Activated naive CD4-positive, alpha-beta T cell treated with anti-CD3 and anti-CD28 coated beads, Interleukin-2, amount 10 ng/mL, durations not matched to agents 7 days and 5 days (primary cell): ENCODE measurements at places on chromosomes 6 and 20.

GRCh38 chr6:90256698-90257485 is 39.8 kb downstream of the BACH2 start:
- H3K4me3 ChIP-seq = no peak overlapping the region
- H3K36me3 ChIP-seq = peaks cover 82% of the 10 kb centered on the region
- H3K27ac ChIP-seq = peak overlapping the region; percentile 19
- peaks cover 82% of the 10 kb centered on the region for H3K4me1 ChIP-seq

GRCh38 chr6:18386298-18386976 is 713 bp upstream of the RNF144B start:
- DNase-seq = no peak
- peak overlapping the region; percentile 80 for H3K27ac ChIP-seq
- no peaks in the 10 kb centered on the region for H3K27me3 ChIP-seq
- no peaks in the 10 kb centered on the region for H3K36me3 ChIP-seq
- peak overlapping the region; percentile 98 for H3K4me3 ChIP-seq

DNA sequence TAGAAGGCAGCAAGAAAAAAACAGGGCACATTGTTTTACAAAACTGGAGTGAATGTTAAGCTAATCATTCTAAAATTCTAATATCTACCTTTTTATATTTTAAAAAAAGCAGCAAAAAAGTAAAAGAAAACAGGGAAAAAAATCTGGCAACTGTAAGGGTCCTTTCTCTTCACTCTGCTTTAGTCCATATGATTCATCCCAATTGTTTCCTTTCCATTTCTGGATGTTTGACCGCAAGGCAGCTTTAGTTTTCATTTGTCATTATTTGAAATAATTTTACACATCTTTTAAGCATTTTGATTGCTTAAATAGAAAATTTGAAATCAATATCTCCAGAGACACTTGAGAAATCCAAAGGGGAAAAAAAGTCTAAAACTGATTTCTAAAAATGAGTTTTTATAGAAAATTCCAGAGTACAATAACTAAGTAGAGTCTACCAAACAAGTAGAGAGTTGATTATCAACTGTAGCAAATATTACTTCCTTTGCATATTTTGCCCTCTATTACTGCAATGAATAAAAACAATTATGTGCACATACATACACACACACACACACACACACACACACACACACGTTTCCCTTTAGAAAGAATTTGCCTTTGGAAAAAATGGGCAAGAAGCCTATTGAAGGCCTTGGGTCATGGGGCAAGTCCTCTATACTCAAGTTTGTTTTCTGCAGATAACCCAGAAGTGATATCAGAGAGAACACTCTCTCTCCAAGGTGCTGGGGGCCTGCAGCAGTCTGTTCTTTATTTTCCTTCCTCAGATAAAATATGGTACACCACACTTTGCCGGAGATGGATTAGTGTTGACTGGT is 259.7 kb downstream of the HACE1 start:
- H3K4me3 ChIP-seq = no peak overlapping the region
- peaks cover 13% of the 10 kb centered on the region for H3K4me1 ChIP-seq
- DNase-seq = no peak
- H3K27ac ChIP-seq = no peak overlapping the region
- no peaks in the 10 kb centered on the region for H3K27me3 ChIP-seq

GRCh38 chr20:40787941-40788340 is 98.9 kb upstream of the MAFB start:
- H3K27ac ChIP-seq = no peak overlapping the region
- no peaks in the 10 kb centered on the region for H3K36me3 ChIP-seq
- peaks cover 21% of the 10 kb centered on the region for H3K27me3 ChIP-seq
- no peak for DNase-seq

DNA sequence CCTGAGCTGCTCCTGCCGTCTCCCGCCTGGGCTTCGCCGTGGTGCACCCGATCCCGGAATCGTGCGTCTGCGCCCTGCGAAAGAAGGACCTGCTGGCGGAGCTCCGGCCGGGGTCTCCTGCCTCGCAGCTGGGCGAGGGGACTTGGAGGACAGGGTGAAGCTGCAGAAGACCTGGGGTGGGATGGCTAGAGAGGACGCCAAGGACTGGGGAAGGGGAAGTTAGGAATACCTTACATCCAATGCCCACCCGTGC is 150.2 kb downstream of the PRL start:
- H3K27ac ChIP-seq = no peak overlapping the region
- peaks cover 22% of the 10 kb centered on the region for H3K4me1 ChIP-seq
- peak overlapping the region; percentile 58 for H3K4me3 ChIP-seq
- H3K36me3 ChIP-seq = no peaks in the 10 kb centered on the region
- no peak for DNase-seq
- H3K27me3 ChIP-seq = peaks cover 37% of the 10 kb centered on the region

GRCh38 chr20:51003753-51004152 is 19.2 kb downstream of the KCNG1 start:
- H3K4me3 ChIP-seq = no peak overlapping the region
- no peak for DNase-seq
- no peaks in the 10 kb centered on the region for H3K4me1 ChIP-seq

GRCh38 chr6:68238097-68238601 is 396.9 kb upstream of the ADGRB3 start:
- no peak for DNase-seq
- no peak overlapping the region for H3K27ac ChIP-seq
- H3K36me3 ChIP-seq = no peaks in the 10 kb centered on the region
- no peak overlapping the region for H3K4me3 ChIP-seq
- H3K4me1 ChIP-seq = no peaks in the 10 kb centered on the region

- no peak for DNase-seq
- peaks cover 26% of the 10 kb centered on the region for H3K4me1 ChIP-seq
- H3K4me3 ChIP-seq = no peak overlapping the region
- H3K36me3 ChIP-seq = peaks cover 1% of the 10 kb centered on the region
- H3K27ac ChIP-seq = no peak overlapping the region
These were observed 112.8 kb upstream of the JARID2 start for GRCh38 chr6:15132854-15133670.

DNA sequence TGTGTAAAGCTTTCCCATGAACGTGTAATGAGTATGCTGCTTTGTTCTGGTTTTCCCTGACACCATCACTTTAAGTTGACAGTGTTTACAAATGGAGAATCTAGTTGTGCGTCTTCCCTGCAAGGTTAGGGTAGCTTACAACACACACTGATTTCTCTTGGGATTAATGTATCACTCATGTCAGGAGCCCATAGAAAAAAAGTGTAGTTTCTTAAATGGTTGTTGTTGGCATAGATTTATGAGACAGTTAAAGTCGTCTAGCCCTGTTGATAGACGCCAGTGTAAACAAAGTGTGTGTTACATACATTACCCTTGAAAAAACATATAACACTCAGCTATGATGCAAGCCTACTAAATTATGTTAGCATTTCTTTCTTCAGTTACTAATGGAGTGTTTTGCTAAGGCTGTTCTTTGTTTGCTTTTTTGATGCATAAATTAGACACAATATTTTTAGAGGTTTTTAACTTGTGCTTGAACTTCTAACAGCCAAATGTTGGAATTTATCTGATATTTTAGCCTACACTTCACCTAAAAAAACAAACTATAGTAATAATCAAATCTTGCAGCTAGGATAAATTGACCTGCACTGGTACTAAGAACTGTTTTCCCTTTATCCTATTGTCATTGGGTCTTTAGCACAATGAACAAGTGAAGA is 88.6 kb downstream of the RNF217 start:
- no peaks in the 10 kb centered on the region for H3K4me1 ChIP-seq
- no peak overlapping the region for H3K4me3 ChIP-seq
- no peak overlapping the region for H3K27ac ChIP-seq
- H3K36me3 ChIP-seq = no peaks in the 10 kb centered on the region

GRCh38 chr20:18742841-18743240 is 70.7 kb upstream of the SCP2D1 start:
- H3K4me1 ChIP-seq = peaks cover 10% of the 10 kb centered on the region
- no peaks in the 10 kb centered on the region for H3K27me3 ChIP-seq
- H3K36me3 ChIP-seq = no peaks in the 10 kb centered on the region
- H3K4me3 ChIP-seq = no peak overlapping the region
- DNase-seq = no peak

DNA sequence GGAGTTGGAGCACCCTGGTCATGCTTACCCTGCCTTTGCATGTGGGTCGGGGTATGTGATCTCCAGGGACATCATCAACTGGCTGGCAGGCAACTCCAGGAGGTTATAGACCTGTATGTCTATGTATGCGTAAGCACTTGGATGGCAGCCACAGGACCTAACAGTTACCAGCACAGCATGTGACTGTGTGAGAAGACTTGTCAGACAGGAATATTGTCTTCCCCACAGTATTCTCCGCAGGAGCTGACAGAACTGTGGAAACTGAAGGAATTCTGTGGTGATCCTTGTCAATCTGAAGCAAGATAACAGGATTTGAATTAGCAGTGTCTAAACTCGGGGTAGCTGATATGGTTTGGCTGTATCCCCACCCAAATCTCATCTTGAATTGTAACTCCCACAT is 59.2 kb downstream of the TMEM244 start:
- H3K4me3 ChIP-seq = no peak overlapping the region
- no peaks in the 10 kb centered on the region for H3K4me1 ChIP-seq
- H3K27ac ChIP-seq = no peak overlapping the region

DNA sequence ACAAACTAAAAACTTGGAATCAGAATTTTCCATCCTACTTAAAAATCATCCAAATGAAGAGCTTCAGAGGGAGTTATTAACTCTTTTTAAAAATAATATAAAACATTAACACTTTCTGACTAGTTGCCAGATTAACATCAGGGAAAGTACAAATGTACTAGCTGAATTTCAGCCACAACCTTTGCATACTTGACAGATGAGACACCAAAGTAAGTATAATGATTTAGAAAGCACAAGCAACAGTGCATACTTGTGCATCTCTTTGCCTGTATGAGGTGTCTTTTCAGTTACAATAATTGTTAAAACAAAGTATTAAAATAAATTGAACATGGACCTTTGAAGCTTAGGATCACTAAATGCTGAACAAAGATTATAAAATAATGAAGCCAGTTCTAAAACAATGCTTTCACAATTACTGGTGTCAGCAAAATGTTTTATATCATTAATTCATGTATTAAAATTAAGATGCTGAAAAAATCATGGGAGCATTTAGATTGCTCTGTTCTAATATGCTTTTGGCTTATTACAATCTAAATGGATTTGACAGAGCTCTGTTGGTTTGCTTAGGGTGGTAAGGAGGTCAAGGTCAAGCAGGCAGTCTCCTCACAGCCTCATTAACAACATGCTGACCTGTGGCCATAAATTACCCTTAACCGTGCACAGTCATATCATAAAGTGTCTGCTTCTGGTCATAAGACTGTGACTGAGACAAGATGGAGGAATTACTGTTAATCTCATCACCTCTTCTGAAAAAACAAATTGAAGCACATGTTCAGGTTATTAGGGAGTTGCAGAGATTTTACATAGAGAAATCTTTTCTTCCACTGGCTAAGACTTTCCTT is 15.1 kb downstream of the RNF217 start:
- H3K4me1 ChIP-seq = no peaks in the 10 kb centered on the region
- H3K36me3 ChIP-seq = no peaks in the 10 kb centered on the region
- H3K27ac ChIP-seq = no peak overlapping the region
- no peak for DNase-seq
- H3K27me3 ChIP-seq = peaks cover 3% of the 10 kb centered on the region

DNA sequence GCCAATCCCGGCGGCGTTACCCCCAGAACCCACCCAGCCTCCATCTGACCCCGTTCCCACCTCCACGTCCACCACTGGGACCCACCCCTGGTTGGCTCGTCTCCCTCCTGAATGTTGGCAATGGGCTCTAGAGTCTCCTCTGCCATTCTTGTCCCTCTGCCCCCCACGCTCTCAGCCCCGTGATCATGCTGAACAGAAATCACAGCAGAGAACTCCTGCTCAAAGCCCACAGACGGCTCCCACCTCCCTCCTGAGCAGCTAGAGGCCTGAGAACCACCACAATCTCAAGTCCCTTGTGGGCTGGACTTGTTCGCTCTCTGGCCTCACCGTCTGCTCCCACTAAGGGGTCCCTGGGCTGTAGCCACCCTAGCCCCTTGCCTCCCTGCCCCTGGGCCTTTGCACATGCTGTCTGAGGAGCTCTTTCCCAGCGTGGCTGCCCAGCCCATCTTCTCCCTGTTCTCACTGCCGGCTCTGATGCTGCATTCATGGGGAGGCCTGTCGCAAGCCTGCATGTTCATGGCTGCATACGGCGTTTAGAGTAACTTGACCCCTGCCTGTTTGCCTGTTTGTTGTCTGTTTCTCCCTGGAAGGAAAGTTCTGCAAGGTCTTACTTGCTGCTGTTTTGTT is 11.2 kb upstream of the FRMD1 start:
- no peak for DNase-seq

- no peak for DNase-seq
- no peak overlapping the region for H3K27ac ChIP-seq
- H3K4me3 ChIP-seq = no peak overlapping the region
- H3K36me3 ChIP-seq = no peaks in the 10 kb centered on the region
These were observed 6.5 kb upstream of the ROS1 start for GRCh38 chr6:117432273-117432672.

DNA sequence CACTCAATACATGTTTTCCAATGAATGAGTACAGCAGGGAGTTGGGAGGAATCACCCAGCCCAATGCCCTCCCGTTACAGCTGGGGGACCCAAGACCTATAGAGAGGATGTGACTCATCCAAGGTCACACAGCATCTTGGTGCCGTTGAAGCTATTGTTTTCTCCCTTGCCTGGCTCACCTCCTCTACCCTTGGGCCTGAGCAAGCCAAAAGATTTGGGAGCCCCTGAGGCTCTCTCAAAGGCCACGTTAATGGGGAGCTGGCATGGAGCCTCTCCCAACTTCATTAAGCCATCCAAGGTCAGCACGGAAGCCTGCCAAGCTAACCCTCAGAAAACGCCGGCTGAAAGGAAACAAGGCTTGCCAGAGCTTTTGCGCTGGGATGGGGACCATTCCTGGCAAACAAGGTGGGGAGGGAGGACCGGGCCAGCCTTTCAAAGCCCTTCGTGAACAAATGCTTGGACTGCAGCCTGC is 30.4 kb downstream of the KCNB1 start:
- no peak overlapping the region for H3K27ac ChIP-seq
- no peak overlapping the region for H3K4me3 ChIP-seq
- H3K36me3 ChIP-seq = no peaks in the 10 kb centered on the region
- peaks cover 48% of the 10 kb centered on the region for H3K27me3 ChIP-seq

GRCh38 chr6:35141007-35141655 is at the start of gene TCP11:
Gene TCP11 (minus strand): TSS chr6:35141339. CDS start chr6:35140870, 469 bp downstream.
- peaks cover 27% of the 10 kb centered on the region for H3K27me3 ChIP-seq
- H3K4me1 ChIP-seq = peaks cover 22% of the 10 kb centered on the region
- peak; percentile 59 for DNase-seq
- peak within 1 kb of the TSS; percentile 24 for H3K27ac ChIP-seq
- H3K36me3 ChIP-seq = no peaks in the 10 kb centered on the region
- no peak within 1 kb of the TSS for H3K4me3 ChIP-seq

GRCh38 chr6:127198549-127198948 is 68.1 kb upstream of the RNF146 start:
- H3K4me3 ChIP-seq = no peak overlapping the region
- H3K27ac ChIP-seq = no peak overlapping the region
- DNase-seq = no peak
- no peaks in the 10 kb centered on the region for H3K4me1 ChIP-seq
- H3K27me3 ChIP-seq = peaks cover 11% of the 10 kb centered on the region
